ENCODE measurements at places on chromosomes 2 and 18.

DNA sequence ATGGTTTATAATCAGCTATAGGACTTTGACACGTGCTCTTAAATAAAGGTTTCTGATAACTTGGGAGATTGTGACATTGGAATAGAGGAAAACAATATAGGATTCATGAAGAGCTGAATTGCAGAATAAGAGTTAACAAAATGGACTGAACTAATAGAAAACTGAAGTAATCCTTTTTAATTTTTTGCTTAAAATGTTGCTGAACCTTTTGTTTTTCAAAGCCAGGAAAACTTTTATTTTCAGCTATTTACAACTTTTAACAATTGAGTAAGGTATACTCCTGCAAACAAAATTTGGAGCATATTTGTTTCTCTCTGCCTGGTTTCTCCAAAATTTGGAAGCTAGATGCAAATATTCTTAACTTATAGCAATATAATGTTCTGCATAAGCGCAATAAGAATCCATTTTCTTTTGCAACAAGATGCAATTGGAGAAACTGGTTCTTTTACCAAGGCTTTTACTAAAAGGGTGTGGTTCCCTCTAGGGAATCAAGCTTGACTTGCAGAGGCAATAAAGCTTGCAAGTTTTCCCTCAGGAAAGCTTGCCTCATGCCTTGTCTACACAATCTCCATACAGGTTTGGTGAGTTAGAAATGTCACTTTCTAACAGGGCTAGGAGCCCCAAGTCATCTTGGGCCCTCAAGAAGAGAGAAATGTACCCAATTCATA lies 10.3 kb upstream of the PDK1 start:
- no peak overlapping the region for H3K27ac ChIP-seq
- no peaks in the 10 kb centered on the region for H3K27me3 ChIP-seq
- H3K4me3 ChIP-seq = no peak overlapping the region
- no peaks in the 10 kb centered on the region for H3K4me1 ChIP-seq
- DNase-seq = no peak
- H3K36me3 ChIP-seq = no peaks in the 10 kb centered on the region

GRCh38 chr2:164039270-164039669 lies 303.5 kb upstream of the FIGN start:
- no peak for DNase-seq
- H3K4me1 ChIP-seq = no peaks in the 10 kb centered on the region
- no peaks in the 10 kb centered on the region for H3K27me3 ChIP-seq
- no peak overlapping the region for H3K4me3 ChIP-seq
- no peak overlapping the region for H3K27ac ChIP-seq
- H3K36me3 ChIP-seq = no peaks in the 10 kb centered on the region

GRCh38 chr2:8600456-8600855 lies 81.4 kb upstream of the ID2 start:
- DNase-seq = no peak
- no peak overlapping the region for H3K4me3 ChIP-seq
- no peaks in the 10 kb centered on the region for H3K4me1 ChIP-seq
- H3K27ac ChIP-seq = no peak overlapping the region

- no peaks in the 10 kb centered on the region for H3K27me3 ChIP-seq
- H3K27ac ChIP-seq = no peak overlapping the region
- H3K4me3 ChIP-seq = no peak overlapping the region
- no peaks in the 10 kb centered on the region for H3K36me3 ChIP-seq
Observed at GRCh38 chr18:42773870-42774269, 341.6 kb downstream of the RIT2 start.

DNA sequence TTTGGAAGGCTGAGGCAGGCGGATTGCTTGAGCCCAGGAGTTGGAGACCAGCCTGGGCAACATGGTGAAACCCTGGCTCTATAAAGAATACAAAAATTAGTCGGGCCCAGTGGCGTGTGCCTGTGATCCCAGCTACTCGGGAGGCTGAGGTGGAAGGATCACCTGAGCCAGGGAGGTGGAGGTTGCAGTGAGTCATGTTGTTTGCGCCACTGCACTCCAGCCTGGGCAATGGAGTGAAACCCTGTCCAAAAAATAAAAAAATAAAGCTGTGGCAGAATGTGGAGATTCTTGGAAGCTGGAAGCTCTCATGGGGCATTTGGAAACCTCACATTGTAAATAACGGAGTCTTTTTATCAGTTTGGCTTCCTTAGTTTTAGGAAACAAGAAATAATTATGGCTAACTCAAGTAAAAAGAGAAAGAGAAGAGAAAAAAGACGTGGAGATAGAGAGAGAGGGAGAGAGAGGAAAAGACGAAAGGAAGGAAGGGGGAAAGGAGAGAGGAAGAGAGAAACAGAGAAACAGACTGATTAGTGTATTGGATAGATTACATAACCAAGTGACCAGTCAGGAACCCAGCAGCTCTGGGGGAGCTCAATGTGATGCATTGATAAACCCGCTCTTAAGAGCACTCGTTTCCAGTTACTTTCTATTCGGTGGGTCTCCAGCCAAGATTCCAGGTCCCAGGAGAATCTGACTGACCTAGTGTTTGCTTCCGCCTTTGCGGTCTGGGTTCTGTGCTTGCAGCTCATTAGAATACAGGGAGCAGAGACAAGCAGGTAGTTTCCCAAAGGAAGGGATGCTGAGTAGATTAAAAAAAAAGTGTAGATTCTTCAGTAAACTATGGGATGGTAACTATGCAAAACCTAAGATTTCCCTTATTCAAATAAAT lies 1.1 kb upstream of the SPAST start:
- no peaks in the 10 kb centered on the region for H3K36me3 ChIP-seq
- peak; percentile 52 for DNase-seq
- H3K4me3 ChIP-seq = peak overlapping the region; percentile 92
- peak overlapping the region; percentile 60 for H3K27ac ChIP-seq
- H3K27me3 ChIP-seq = no peaks in the 10 kb centered on the region

DNA sequence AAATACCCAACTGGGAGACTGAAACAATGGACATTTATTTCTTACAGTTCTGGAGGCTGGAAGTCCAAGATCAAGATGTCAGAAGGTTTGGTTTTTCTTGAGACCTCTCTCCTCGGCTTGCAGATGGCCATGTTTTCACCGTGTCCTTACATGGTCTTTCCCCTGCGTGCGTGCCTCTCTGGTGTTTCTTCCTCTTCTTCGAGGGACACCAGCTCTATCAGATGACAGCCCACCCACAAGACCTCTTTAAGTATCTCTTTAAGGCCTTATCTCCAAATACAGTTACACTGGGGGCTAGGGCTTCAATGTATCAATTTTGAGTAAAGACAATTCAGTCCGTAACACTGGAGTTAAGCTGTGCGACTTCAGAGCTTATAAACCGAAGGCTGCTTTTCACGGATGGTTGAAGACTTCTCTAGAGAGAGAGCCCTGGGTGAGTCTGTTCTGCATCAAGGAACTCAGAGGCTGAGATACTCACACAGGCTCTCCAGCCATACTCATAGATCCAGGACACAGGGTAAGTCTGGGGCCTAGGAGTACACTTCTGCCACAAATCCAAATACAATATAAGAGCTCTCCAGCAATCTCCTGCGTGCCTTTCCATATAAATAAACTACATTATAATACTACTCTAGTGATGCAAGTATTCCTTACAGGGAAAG lies 339.9 kb upstream of the PKDCC start:
- peaks cover 13% of the 10 kb centered on the region for H3K4me1 ChIP-seq
- DNase-seq = peak; percentile 30
- H3K27me3 ChIP-seq = no peaks in the 10 kb centered on the region
- H3K4me3 ChIP-seq = no peak overlapping the region
- no peak overlapping the region for H3K27ac ChIP-seq

Data from kidney (tissue), 22 donors.